Prostate gland (tissue), 2 donors: ENCODE measurements at places on chromosomes 12 and 14. TPM values are rescaled to one million over a fixed set of nuclear protein-coding genes. Genes with fewer than 3 reads are reported as not detected.

Gene ARHGEF25
- total RNA-seq: 32.5 TPM

GRCh38 chr12:52587563-52587962 is 13.7 kb downstream of the KRT72 start:
- DNase-seq: no peak

- DNase-seq: no peak
Measured at GRCh38 chr12:76545486-76545885, 14.1 kb downstream of the OSBPL8 start.

DNA sequence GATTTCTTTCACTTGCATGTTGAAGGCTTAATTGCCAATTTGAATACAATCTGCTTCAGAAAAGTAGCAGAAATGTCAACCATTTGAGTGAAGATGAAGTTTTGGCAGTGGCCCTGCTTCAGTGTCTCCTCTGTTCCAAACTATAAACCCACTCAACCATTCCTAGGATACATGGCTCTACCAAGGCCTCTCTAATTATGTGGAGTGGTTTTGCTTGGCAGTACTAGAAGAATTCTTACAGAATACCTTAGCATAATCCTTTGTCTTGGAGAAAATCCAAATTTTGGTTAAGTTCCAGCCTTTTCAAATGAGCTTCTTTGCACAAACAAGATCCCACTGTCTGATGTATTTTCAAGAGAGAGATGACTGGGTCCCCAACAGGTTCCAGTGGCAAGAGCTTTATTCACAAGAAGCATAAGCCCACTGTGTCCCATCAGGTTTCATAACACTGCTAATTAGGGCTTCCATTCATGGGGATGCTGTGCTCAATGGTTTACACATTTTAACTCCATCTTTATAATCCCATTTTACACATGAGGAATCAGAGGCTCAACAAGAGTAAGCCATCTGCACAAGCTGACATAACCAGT is 234.5 kb downstream of the IPO8 start:
- no peak for DNase-seq

Gene FITM1
- not detected for total RNA-seq

GRCh38 chr12:49346659-49347310 is at the start of gene DNAJC22:
Gene DNAJC22 (plus strand): TSS chr12:49346888. CDS start chr12:49348873, 1,985 bp downstream.
- DNase-seq: no peak

- DNase-seq: no peak
Measured at GRCh38 chr14:89332031-89332430, 85.0 kb downstream of the FOXN3 start.

GRCh38 chr14:52922059-52922458 is 28.8 kb downstream of the FERMT2 start:
- no peak for DNase-seq

DNA sequence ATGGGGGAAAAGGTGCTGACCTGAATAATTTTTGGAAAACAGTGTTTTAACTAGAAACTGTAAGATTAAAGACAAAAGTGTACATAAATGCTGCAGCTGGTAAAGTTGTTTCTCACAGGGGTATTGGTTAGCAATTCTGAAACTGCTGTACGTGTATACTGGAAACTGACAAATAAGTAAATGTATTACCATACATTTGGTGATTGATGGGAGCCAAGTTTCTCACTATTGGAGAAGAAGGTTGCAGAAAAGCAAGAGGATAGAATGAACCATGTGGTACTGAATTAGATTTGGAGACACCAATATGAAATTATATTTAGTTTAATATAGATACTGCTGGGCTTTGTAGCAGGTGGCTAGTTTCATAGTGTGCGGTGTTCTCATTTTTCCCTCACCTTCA is 19.6 kb upstream of the FBXO33 start:
- no peak for DNase-seq

DNA sequence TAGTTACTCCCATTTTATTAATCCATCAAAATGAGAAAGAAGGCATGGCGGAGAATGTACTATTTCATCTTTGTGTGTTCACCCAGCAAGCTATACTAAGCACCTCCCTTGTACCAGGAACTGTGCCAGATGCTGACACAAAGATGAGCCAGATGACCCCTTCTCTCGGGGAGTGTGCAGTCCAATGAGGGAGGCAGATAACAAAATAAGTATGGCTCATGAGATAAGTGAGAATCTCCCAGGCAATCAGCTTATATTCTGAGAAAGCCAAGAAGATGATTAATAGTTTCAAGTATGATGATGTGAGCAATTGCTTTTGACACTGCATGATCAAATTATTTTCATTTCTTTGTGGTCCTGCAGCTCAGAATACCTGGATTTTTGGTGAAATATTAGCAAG is 1.3 kb upstream of the TMEM233 start:
- no peak for DNase-seq

GRCh38 chr14:65866448-65866847 is 453.9 kb downstream of the FUT8 start:
- DNase-seq: no peak

Gene FZD10
- total RNA-seq: 1.5 TPM

Gene OASL
- 0.14 TPM for total RNA-seq

Gene P2RX7
- 11.8 TPM for total RNA-seq

DNA sequence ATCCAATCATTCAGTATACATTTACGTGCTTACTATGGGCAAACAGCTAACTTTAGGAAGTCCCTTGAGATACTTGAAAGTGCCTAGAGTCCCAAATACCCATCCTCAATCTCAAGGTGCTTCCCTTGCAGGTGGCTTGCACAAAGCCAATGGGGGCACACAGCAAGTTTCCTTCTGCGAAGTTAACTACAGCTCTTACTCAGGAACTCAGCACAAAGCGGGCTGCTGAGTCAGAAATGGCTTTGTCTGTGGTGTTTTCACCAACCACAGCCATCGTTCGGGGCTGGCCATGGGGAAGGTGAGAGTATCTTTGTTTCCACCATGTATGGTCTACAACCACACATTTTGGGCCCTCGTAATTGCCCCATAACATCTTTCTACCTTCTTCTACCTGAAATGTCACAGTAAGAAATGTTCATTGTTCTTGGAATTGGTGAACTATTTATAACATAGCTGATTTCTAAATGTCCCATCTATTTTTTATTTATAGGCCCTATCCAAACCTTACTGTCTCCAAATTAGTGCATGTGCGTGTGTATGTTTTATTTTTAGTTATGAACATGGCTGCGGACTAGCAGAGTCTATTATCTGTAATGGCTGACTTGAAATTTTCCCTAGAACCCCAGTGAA is 13.9 kb downstream of the MFAP5 start:
- no peak for DNase-seq

Gene ITGA7
- total RNA-seq: 17.4 TPM

GRCh38 chr12:64137117-64137516 is 85.0 kb downstream of the KICS2 start:
- no peak for DNase-seq

Gene TSPAN11
- 1.0 TPM for total RNA-seq

DNA sequence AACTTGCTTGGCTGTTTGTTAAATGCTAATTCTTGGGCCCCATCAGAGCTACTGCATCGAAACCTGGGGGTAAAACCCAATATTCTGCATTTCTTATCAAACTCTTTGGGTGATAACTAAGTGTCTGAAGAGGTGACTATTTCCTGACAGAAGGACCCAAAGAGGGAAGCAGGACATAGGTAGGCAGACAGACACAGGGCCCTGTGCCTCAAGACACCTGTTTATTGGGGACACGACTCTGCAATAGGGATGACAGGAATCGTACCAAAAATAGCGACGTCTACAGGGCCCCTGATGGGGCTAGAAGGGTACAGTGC is 8.6 kb downstream of the ZNF219 start:
- DNase-seq: no peak

DNA sequence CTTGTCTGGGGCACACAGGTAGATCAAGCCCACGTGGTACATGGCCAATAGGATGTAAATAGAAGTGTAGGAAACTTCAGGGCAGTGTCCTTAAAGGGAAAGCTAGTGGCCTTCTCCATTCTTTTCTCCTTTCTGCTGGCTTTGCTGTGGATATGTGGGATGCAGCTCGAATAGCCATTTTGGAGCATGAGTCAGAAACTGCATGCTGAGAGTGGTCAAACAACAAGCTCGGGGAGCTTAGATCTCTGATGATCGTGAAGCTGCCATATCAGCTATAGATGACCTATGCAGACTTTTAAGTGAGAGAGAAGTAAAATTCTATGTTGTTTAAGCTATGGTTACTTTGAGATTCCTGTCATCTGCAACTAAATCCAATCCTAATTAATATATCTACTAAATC is 241.3 kb upstream of the DAAM1 start:
- DNase-seq: no peak

Gene LPCAT3
- total RNA-seq: 59.9 TPM

DNA sequence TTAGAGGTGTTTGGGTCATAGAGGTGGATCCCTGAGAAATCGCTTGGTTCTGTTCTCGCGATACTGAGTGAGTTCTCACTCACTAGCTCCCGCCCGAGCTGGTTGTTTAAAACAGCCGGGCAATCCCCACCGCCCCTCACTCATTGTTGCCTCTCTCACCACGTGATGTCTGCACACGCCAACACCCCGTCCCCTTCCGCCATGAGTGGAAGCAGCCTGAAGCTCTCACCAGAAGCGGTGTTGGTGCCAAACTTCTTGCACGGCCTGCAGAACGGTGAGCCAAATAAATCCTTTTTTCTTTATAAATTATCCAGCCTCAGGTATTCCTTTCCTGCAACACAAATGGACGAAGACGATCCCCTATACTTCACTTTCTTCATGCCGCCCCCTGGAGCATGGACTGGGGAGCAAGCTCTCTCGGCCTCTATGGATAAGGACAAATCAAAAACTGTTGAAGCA is 45.4 kb upstream of the CCND2 start:
- DNase-seq: no peak

Gene CISTR
- not detected for total RNA-seq

- DNase-seq: no peak
Measured at GRCh38 chr14:20328705-20329104, 4.4 kb downstream of the CCNB1IP1 start.

GRCh38 chr14:39680777-39681176 is 248.5 kb upstream of the FBXO33 start:
- DNase-seq: no peak
